Skeletal muscle cell (primary cell): ENCODE measurements at places on chromosomes 6 and 20.
A peak's percentile ranks its signal among the peaks of the same experiment; 100 is the strongest.

GRCh38 chr20:2162823-2163166 is 61.2 kb downstream of the STK35 start:
- no peak for DNase-seq

DNA sequence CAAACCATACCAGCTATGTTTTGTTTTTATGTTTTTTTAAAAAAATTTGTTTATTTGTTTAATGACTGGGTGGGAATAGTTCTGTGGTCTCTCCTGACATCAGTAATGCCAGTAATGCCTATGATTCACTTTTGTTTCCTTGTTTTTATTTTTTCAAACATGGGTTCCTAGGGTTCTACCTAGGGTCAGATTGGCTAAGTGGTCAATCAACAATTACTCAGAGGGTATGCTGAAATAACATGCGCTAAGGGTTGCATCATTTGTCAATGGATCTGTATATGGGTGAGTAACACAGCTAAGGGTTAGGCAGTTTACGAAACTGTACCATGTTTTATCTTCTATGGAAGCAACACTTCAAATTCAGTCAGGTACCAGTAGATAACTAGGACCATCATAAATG is 583.8 kb upstream of the GJE1 start:
- peak; percentile 52 for DNase-seq

DNA sequence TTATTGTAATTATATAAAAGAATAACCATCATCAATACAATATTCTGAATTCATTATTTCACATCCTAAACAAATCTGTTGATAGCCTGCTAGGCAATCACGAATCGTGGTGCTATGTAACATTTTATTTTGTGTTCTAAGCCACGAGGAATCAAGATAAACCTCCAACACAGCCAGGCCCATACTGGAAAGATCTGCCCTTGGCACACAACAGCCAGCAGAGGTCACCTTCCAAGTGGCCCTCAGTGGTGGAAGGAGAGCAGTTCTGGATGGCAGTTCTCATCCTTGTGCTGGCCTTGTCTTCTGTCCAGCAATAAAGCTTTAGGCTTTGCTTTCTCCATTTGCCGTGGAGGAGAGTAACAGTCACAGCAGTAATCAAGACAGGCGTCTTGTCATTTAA is 13.2 kb downstream of the ZNF831 start:
- DNase-seq, result no peak

- DNase-seq, result no peak
Measured at GRCh38 chr20:17394411-17394810, 136.8 kb downstream of the BFSP1 start.

DNA sequence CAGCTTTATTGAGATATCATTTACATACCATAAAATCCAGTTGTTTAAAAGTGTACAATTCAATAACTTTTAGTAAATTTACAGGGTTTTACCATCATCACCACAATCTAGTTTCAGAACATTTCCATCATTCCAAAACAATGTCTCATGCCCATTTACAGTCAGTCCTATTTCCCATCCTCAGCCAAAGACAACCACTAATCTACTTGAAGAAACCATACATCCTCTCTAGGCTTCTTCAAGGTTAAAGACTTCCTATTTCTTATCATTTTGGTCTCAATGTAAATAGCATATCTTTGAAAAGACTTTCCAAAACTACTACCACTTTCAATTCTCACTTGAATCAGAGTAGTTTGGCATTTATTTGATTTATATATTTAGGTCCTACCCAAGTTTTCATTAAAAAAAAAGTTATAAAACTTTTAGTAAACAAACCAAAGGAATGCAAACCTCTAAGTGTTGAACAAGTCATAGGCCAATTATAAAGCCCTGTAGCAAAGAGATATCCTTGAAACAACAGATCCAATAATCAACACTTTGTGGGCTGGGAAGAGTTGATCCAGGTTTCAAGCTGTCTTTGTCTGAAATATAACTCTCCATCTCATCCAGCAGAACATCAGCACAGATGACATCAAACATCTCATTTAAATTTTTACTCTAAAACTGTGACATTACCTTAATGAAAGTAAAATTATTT is 211.3 kb upstream of the RUNX2 start:
- peak; percentile 62 for DNase-seq

DNA sequence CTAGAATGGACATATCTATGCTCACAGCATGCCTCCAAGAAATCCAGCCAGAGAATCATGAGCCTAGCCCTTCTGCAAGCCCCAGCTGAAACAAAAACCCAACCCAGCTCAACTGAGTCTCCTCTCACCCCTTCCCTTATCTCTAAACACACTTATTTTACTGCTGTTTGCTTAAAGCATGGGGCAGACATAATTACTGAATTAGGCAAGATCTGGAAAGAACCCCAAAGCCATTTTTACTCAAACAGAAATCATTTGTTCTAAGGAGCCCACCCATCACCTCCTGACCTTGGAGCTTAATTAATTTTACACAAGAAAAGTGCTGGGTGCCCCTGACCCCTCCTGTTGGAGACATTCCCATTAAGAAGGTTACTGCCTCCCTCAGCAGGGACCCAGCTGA is 291.6 kb downstream of the MAFB start:
- no peak for DNase-seq

GRCh38 chr20:25364180-25364788 is 26.4 kb downstream of the ABHD12 start:
- DNase-seq, result no peak

- DNase-seq, result no peak
Measured at GRCh38 chr6:16512544-16513290, 248.5 kb downstream of the ATXN1 start.

DNA sequence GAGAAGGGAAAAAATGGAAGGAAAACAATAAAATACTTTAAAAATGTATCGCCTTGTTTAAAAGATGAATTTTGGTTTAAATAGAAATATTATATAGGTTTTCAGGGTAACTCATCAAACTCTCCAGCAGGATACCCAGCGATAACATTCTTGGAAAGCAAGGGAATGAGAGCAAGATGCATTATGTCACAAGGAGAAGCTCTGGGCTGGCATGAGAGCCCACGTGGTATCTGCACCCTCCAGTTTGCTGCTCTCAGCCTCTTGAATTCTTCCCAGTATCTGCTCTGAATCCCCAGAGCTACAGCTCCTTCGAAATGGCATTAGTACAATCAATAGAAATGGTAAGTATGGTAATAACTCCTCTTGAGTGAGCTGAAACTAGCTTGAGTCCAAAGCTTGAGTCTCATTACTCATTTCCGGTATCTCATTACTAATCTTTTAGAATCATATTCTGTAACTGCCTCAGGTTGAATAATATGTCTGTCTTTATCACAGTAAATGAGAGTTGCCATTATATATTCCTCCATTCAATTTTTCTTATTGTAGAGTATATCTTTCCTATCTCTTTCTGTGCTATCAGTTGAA is 4.9 kb upstream of the TMEM242 start:
- DNase-seq, result no peak

DNA sequence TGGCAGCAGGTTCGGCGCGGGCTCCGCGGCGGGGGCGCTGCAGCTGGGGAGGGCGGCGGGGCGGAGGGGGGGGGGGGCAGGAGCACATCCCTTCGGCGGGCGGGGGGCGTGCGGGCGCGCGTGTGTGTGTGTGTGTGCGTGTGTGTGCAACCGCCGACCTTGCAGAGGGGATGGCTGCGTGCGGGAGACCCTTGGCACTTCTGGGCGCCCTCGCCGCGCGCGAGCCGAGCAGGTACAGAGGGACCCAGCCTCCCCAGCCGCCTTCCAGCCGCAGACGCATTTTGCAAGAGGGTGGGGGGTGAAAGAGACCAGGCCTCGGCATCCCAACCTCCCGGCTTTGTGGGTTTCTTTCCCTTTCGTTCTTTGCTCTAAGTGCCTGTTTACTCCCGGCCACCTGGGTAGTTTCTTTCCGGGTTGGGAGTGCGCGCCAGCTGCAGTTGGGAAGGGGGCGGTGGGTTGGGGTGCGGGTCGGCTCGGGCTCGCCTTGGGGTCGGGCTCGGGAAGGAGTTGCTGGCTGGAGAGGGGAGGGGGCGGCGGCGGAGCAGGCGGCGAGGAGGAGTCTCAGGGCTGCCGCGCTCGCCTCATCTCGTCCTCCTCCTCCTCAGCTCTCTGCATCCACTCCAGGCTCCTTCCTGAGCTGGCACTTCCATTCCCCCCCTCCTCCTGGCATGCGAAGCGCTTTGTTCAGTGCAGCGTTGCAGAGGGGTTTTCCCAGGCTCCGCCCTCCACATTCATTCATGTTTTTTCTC is 620 bp downstream of the HIVEP1 start:
- DNase-seq, result no peak

- DNase-seq, result peak; percentile 12
Measured at GRCh38 chr20:19253916-19254820, 41.7 kb downstream of the SLC24A3 start.

DNA sequence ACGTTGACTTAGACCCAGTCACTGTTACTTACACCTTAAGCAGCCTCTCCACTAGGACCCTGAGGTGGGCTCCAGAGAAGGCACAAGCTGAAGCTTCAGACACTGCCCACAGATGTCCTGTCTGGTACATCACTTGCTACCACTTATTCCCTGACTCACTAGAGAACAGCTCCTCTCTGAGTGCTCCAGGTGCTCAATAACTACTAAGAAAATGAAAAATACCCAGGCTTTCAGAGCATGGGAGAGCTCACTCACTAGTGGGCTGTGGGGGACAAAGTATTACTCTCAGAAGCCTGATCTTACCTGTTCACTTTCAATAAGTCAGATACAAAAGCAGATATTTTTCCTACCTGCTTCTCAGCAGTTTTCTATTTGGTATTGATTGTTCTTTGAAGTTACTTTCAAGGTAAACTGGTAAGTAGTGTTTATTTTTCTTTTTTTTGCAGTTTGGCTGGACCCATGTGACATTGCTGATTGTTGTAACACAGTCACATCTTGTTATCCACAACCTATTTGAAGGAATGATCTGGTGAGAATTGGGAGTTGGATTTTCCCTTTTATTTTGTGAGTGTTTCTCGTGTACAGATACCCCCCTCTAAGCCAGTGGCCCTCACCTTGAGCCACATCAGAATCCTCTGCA is 55.9 kb downstream of the CDS2 start:
- no peak for DNase-seq

DNA sequence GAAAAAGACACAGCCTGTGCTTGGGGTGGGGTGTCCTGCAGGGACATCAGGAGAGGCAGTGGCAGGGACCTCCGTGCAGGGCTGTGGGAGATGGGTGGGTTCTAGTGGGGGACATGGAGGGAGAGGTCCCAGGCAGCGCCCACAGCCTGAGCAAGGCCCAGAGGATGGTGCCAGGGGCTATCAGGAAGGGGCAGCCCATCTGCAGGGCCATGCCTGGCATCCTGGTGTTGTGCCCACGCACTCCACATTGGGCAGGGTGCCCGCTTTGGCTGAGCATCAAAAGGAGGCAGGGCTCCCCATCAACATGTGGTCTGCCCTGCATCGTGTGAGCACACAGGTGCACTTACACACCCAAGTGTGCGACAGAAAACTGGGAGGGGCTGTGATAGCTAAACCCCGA is 184.3 kb upstream of the SNX9 start:
- DNase-seq, result no peak

DNA sequence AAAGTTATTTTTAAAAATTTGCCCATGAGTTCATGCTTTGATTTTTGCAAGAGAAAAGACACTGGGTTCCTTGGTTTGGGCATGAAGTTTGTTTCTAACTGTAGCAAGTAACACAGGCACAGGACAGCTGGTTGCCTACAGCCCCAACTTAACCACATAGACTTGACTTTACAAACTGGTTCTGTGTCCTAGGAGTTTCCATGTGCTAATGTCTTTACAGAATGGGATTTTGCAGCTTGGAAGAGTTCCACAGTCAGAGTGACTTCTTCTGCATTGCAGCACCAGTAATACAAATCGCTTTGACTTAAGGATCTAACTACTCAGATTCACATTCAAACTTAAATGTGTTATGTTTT is 44.3 kb downstream of the OR2B2 start:
- DNase-seq, result no peak

- DNase-seq, result no peak
Measured at GRCh38 chr20:1002682-1003561, 811 bp upstream of the RSPO4 start.

GRCh38 chr6:128572294-128572693 is 51.9 kb upstream of the PTPRK start:
- no peak for DNase-seq

DNA sequence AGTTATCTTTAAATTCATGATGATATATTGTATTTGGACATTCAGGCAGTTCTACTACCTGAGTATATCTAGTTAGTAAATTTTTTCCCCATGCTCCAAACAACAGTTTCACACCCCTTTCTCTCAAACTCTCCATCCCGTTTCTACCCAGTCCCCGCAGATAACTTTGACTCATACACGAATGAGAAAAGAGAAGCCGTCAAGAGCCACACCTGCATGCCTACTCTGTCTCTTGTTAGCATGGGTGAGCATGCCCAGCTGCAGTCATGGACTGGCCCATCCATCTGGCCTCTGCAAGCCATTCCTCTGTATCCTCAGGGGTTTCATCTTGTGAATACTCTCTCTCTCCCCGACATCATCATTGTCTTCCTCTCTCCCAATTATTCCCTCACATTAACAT is 41.5 kb downstream of the MYB start:
- no peak for DNase-seq

DNA sequence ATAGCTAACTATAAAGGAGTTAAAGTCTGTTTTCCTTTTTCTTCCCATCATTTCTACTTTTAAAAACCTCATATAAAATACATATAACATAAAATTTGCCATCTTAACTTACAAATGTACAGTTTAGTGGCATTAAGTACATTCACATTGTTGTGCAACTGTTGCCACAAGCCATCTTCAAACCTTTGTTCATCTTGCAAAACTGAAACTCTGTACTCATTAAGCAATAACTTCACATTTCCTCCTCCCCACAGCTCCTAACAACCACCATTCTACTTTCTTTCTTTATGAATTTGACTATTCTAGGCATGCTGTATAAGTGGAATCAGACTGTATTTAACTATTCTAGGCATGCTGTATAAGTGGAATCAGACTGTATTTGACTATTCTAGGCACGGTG is 4.5 kb downstream of the CCDC170 start:
- no peak for DNase-seq

- DNase-seq, result no peak
Measured at GRCh38 chr6:66965227-66965626, 1258.2 kb upstream of the EYS start.

DNA sequence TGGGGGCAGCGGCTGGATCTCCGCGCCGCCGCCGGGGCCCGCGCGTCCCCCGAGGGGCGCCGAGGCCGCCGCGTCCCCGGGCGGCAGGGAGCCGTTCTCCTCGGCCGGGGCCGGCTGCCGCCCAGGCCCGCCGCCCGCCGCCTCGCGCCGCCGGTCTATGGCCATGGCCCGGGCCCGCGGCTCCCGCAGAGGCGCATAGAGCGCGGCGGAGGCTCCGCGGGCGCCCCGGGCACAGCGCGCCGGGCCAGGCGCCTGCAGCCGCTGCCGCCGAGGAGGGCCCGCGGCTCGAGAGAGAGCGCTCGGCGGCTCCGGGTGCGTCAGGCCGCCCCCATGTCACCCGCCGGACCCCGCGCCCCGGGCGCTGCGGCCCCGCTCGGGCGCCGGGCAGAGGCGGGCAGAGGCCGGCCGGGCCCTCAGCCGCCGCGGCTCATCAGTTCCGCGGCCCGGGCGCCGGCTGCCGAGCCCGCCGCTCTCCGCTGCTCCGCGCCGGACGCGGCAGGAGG is 404 bp downstream of the SLC22A23 start:
- no peak for DNase-seq

- no peak for DNase-seq
Measured at GRCh38 chr20:45945678-45946148, 11.2 kb downstream of the PCIF1 start.

- DNase-seq, result no peak
Measured at GRCh38 chr20:32898729-32899128, 40.0 kb downstream of the EFCAB8 start.
